ENCODE measurements at places on chromosomes 5 and 9. TPM values are rescaled to one million over a fixed set of nuclear protein-coding genes. Genes with fewer than 3 reads are reported as not detected.
A peak's percentile ranks its signal among the peaks of the same experiment; 100 is the strongest.

Gene RASGEF1C
- not detected for total RNA-seq

Gene SCGB3A2
- total RNA-seq: not detected

Gene FCN2
- not detected for total RNA-seq

Gene SYK
- 151 TPM for total RNA-seq

Gene AIF1L
- not detected for total RNA-seq

Gene BRINP1
- not detected for total RNA-seq

DNA sequence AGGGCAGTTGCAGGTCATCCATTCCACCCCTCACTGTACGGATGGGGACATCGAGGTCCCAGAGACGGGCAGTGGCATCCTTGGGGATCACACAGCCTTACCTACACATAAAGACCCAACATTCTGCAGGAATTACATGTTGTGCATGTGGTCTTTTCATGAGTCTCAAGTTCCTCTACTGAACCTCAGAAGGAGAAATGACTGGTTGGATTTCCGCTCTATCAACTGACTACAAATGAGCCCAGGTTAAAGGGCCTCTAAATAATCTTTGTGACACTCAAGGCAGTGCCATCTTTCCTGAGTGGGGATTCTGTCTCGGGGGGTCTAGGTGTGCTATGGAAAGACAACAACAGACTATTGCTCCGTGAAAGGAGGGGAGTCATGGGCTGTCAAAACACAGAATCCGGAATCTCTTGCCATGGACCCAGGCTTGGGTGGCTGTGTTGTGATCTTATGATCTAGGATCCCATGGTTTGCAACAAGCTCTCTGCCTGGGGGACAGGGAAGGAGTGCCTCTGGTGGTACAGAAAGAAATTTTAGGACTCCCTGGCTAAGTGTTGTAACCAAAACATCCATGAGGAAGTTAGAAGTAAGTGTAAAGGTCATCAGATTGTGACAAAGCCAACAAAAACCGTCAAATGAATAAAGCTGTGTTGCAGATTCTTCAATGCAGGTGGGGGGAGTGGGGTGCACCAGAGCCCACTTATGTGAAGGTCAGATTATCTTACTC is 1.9 kb upstream of the SLC31A2 start:
- no peak for DNase-seq

DNA sequence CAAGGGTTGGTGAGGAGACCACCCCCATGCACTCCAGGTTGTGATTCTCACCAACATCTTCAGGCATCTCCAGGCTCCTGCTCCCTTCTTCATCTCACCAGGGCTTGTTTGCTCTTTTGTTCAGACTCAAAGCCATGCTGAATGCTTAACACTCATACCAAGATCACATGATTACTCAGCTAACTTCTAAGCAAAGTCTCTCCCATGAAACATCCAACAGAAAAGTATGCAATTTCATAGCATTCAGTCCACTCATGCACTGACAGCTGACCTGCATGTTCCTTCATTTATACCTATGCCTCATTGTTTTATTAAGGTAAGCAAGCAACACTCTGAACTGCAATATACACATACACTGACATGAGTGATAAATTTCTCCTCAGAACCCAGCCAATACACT is 69.0 kb downstream of the SHC3 start:
- DNase-seq: no peak

GRCh38 chr5:130871346-130872086 is 293.5 kb downstream of the HINT1 start:
- peak; percentile 80 for DNase-seq

- no peak for DNase-seq
Observed at GRCh38 chr9:132341177-132341840, 13.5 kb downstream of the SETX start.

GRCh38 chr9:96089452-96090085 is 212.4 kb downstream of the HSD17B3 start:
- no peak for DNase-seq

DNA sequence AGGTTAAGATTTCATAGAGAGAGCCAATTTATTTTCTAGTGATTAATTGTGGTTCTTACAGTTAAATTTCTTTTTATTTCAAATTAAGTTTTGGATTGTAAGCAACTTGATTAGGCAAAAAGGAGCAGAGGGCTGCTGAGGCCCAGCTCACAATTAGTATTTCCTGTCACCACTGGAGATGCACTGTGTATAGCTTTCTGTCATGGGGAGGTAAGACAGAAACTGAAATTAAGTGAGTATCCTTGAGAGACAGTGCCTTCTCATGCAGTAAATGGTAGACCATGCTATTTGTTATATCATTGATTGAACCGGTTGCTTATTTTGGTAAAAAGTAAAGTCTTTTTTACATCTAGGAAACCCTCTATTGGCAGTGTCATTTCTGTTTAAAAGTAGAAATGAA is 190.7 kb downstream of the CCDC171 start:
- DNase-seq: no peak

DNA sequence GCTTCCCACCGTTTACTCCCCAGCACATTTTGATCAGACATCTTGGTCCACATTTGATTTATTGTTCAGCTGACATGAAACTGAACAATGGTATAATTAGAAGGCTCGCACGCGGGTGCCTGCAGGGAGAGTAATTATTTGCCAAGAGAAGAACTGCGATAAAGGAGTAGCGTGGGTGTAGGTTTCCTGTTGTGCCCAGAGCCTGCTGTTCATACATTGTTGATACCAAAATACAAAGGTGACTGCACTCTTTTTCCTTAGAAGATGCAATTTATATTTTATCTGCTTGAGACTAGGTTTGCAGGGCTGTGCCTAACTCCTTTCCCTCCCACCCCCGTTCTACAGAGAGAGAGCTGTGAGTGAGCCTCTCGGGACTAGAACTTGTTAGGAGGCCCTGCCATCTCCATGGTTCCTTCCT is 241.8 kb upstream of the MSX2 start:
- DNase-seq: no peak

DNA sequence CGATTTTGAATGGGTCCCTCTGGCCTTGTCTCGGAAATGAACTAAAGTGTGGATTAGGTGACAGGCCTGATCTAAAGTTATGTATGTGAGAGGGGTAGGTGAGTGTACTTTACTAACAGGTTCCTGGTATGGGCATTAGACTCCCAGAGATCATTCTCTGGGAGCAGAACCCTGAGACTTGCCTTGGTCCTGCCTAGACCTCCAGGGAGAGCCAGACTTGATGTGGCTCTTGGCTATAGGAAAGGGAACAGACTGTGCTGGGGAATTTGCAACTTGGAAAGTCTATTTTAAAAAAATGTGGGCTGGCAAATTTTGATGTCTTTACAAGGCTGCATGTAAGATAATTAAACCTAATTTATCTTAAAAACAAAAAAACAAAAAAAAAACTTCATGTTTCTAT is 49.8 kb upstream of the NREP start:
- DNase-seq: no peak
